ENCODE measurements at places on chromosomes 1 and 21.

- DNase-seq: no peak
These were observed 10.1 kb downstream of the DNAJC11 start for GRCh38 chr1:6691507-6691906.

DNA sequence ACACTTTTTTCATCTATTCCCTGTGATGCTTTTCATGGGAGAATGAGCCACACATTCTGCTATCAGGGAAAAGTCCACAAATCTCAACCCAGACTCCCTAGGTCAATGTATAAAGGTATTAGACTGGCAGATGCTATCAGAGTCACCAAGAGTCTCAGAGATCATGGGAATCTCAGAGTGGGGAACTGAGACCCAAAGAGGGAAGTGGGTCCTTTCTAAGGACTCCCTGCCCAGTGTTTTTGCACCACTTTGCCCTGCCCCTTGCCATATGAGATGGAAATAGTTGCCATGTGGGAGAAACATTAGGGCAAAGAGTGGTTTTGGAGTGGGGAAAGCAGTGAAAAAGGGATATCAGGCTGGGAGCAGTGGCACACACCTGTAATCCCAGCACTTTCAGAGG lies 19.1 kb upstream of the AZIN2 start:
- no peak for DNase-seq

- DNase-seq: no peak
These were observed 27.0 kb downstream of the TGFB2 start for GRCh38 chr1:218371927-218372672.

GRCh38 chr1:30777904-30778153 lies 20.3 kb upstream of the LAPTM5 start:
- DNase-seq: no peak

All from CD4-positive, alpha-beta T cell (primary cell).